ENCODE measurements at places on chromosomes 1 and 21. TPM values are rescaled to one million over a fixed set of nuclear protein-coding genes. Genes with fewer than 3 reads are reported as not detected.

GRCh38 chr1:235011599-235012435 is 116.8 kb downstream of the TOMM20 start:
- no peak for DNase-seq

- DNase-seq = no peak
These were observed 3.0 kb downstream of the HSD3B1 start for GRCh38 chr1:119510046-119510445.

The DSCAM gene
- total RNA-seq = 0.44 TPM

GRCh38 chr1:85998105-85998855 is 158.3 kb downstream of the COL24A1 start:
- DNase-seq = no peak

DNA sequence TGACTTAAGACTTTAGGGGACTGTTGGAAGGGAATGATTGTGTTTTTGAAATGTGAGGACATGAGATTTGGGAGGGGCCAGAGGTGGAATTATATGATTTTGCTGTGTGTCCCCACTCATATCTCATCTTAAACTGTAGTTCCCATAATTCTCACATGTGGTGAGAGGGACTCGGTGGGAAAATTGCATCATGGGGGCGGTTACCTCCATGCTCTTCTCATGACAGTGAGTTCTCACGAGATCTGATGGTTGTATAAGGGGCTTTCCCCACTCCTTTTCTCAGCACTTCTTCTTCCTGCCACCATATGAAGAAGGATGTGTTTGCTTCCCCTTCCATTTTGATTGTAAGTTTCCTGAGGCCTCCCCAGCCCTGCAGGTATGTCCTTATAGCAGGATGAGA is 35.0 kb upstream of the SCAF4 start:
- no peak for DNase-seq

The ITLN1 gene
- not detected for total RNA-seq

GRCh38 chr1:1981142-1981500 is 22.5 kb downstream of the CFAP74 start:
- no peak for DNase-seq

The TCHHL1 gene
- total RNA-seq = not detected

- no peak for DNase-seq
These were observed at the start of gene TLCD4 for GRCh38 chr1:95117207-95118066. Gene TLCD4 (plus strand): TSS chr1:95117355. CDS start chr1:95143902, 26,547 bp downstream.

DNA sequence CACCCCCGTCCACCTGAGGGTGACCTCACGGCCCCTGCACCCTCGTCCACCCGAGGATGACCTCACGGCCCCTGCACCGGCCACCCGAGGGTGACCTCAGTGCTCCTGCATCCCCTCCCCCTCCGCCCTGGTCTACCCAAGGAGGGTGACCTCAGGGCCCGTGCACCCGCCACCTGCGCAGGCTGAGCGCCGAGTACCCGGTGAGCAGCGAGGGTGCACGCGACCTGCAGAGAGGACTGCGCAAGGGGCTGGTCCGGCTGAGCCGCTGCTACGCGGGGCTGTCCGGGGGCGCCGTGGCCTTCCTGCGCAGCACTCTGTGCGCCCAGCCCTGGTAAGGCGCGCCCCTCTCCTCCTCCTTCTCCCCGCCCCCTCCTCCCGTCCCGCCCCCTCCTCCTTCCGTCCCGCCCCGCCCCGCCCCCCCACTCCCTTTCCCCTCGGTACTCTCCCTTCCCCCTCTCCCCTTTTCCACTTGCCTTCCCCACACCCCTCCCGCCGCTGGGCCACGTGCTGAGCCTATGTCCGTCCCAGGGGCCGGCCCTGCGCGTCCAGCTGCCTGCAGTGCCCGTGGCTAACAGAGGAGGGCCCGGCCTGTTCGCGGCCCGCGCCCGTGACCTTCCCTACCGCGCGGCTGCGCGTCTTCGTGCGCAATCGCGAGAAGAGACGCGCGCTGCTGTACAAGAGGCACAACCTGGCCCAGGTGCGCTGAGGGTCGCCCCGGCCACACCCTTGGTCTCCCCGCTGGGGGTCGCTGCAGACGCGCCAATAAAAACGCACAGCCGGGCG is 28.4 kb downstream of the TRIM11 start:
- DNase-seq = peak; percentile 60

The TNFSF4 gene
- 0.87 TPM for total RNA-seq

The OR14K1 gene
- total RNA-seq = not detected

The AADACL3 gene
- total RNA-seq = not detected

Data from tibial nerve (tissue), 4 donors.